NCI-H526 (cell line): ENCODE measurements at places on chromosomes 4 and X.
A peak's percentile ranks its signal among the peaks of the same experiment; 100 is the strongest.

DNA sequence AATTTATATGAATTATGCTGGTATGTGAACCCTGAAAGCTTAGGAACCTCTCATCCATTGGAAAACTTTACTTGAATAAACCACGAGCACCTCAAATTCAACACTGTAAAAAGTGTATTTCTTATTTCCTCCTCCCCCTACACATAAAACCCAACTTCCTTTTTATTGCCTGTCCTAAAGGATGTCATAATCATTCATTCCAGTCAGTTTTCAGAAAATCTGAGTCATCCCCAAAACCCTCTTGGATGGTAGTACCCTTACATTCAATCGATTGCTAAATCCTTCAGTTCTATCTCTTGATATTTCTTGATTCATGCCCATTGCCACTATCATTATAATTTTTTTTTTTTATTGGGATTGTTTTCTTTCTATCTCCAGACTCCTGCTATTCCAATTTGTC lies 91.1 kb upstream of the ATP8A1 start:
- no peak for DNase-seq

DNA sequence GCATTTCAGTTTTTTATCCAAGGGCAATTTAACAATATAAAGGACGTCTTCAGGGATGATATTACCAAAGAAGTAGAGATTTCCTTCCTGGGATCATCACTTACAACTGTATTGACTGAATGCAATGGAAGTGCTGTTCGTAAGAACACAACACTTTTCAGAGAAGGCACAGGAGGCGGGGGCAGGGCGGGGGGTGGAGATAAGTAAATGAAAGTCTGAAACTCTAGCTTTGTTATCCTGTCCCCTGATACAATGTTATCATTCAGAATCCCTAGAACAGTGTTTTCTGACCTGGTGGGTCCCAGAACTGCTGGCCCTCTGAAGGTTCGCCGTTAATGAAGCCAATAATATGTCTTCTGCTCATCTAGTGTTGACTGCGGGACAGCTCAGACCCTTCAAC lies 124.6 kb downstream of the NSUN7 start:
- DNase-seq = no peak

DNA sequence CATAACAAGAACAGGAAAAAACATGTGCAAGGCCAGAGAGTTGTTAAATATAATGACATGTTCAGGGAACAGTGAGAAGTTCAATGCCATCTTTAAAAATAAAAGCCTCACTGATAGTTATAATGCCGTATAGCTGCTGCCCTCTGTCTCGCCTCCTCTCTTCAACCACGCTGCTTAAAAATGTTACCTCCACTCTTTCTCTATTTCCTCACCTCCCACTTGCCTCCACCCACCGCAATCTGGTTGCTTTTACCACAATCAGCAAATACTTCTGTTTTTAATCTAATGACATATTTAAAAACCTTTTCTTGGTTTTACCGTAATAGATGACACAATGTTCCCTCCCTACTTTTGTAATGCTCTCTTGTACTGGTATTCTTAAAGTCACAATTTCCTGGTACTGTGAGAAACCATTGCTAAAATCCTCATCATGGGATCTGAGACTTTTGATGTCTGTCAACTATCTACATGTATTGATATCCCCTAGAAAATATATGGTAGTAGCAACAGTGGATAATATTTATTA lies 66.0 kb downstream of the GABRA2 start:
- DNase-seq = no peak

GRCh38 chr4:74097631-74098426 lies 1.2 kb downstream of the CXCL2 start:
- DNase-seq = no peak

DNA sequence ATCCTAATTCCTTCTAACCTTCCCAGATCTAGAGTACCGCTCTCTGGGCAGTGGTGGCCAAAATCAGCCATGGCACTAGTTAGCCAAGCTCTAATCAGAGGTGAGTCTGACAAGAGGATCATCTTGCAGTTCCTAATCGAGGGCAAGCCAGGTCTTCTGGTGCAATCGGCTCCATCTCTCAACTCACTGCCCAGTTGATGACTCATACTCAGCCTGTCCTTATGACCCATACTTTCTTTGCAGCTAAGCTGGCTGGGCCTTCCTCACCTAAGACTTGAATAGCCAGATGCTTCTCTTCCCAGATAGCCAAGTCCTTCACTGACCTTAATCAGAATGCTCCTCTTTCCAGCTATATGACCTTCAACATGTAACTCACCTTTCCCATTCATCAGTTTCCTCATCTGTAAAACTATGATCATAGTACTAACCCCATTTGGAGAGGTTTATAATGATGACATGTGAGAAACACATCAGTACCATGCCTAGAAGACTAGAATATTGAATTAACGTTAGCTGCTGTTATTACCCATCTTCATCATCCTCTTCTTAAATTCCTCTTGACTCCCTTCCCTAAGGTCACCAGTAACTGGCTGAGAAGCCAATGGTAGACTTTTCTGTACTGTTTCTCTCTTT lies 57.1 kb downstream of the RELL1 start:
- no peak for DNase-seq

DNA sequence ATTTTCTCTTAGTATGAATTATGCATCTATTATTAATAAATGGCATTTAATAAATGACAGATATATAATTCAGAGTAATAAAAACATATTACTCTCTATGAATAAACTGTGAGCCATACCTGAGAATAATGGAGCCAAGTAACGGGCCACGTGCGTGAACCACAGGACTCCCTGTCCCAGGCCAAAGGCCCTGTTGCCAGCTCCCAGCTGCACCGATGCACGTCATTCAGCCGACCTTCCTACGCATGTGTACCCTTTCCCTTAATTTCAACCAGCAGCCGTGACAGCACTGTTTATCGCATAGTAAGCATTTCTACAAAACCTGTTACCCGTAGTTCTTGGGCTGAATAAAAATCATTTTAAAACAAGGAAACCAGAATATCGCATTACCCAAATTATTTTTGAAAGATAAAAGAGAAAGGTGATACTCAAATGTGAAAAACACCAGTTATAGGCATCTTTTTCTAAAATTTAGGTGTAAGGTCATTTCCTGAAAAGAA lies 827.2 kb upstream of the FRG1 start:
- DNase-seq = no peak

DNA sequence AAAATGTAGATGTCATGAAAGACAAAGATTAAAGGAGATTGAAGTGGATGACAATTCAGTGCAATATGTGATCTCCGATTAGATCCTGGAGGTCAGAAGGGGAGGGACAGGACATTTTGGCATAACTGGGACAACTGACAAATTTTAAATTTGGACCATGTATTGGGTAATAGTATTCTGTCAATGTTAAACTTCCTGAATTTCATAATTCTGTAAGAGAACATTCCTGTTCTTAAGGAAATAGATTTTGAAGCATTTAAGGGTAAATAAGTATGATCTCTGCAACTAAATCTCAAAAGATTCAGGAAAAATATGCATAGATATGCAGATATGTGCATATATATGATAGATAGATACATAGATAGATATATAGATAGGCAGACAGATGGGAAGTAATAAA lies 11.0 kb downstream of the ODAPH start:
- no peak for DNase-seq

DNA sequence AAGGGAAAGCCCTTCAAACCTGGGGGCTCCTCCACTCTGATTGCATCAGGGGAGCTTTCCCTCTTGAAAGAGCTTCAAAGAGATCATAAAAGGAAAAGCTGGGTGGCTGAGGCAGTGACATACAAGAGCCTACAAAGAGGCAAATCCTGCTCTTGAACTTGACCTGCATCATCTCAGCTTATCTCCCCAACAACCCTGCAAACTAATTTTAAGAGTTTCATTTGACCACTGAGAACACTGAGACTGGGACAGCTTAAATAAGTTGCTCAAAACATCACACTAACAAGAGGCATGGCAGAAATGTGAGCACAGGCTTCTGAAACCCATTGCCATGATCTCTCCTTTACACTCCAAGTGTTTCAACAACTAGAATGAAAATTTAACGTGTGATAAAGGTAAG lies 101.6 kb upstream of the PPARGC1A start:
- no peak for DNase-seq

DNA sequence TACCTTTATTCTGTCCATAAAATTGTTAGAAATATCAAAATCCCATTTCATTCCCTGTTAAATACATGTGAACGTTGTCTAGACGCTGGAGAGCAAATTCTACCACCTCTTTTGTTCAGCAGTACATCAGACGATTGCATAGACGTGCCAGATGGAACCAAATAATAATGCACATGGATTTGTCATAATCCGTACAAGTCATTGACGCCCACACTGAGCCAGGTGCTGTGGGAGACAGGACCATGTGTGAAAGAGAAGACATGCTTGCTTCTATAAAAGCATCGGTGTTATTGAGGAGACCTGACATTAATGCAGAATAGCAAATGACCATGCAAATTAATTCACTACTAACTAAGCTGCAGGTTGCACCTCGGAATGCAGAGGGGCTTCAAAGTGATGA lies 175.0 kb downstream of the PTTG2 start:
- DNase-seq = peak; percentile 6

GRCh38 chr4:67055319-67055718 lies 490.0 kb downstream of the CENPC start:
- no peak for DNase-seq
